ENCODE measurements at places on chromosomes 5 and 9. TPM values are rescaled to one million over a fixed set of nuclear protein-coding genes. Genes with fewer than 3 reads are reported as not detected.

The SOX30 gene
- total RNA-seq, result not detected

The COL15A1 gene
- total RNA-seq, result 16.8 TPM

The GOLM1 gene
- total RNA-seq, result 48.2 TPM

The RNF14 gene
- total RNA-seq, result 101 TPM

The IFT74 gene
- 10.1 TPM for total RNA-seq

The NR3C1 gene
- 125 TPM for total RNA-seq

The GRM6 gene
- total RNA-seq, result not detected

The MELK gene
- 23.3 TPM for total RNA-seq

The PRRX2 gene
- 145 TPM for total RNA-seq

The CDX1 gene
- total RNA-seq, result not detected

The SGCD gene
- 67.0 TPM for total RNA-seq

The KIF20A gene
- total RNA-seq, result 26.0 TPM

The FBLL1 gene
- 1.3 TPM for total RNA-seq

The GMCL2 gene
- total RNA-seq, result not detected

The NRG2 gene
- total RNA-seq, result not detected

The AK1 gene
- 51.8 TPM for total RNA-seq
